ENCODE measurements at places on chromosomes 11 and 22. TPM values are rescaled to one million over a fixed set of nuclear protein-coding genes. Genes with fewer than 3 reads are reported as not detected.

The PLXNB2 gene
- 0.95 TPM for polyA plus RNA-seq

The WT1 gene
- 10.4 TPM for polyA plus RNA-seq

The OR4C46 gene
- not detected for polyA plus RNA-seq

The SF3B2 gene
- polyA plus RNA-seq, result 63.3 TPM

The OR5B12 gene
- polyA plus RNA-seq, result not detected

The ANKK1 gene
- not detected for polyA plus RNA-seq

Data from Purkinje cell (primary cell).